ENCODE measurements at places on chromosomes 5 and 9.

- DNase-seq, result no peak
These were observed 524.3 kb downstream of the PSAT1 start for GRCh38 chr9:78821126-78821822.

- no peak for DNase-seq
These were observed 228.9 kb downstream of the SH3GL2 start for GRCh38 chr9:17807613-17808282.

GRCh38 chr5:61619289-61619688, 287.2 kb downstream of the ZSWIM6 start:
- no peak for DNase-seq

DNA sequence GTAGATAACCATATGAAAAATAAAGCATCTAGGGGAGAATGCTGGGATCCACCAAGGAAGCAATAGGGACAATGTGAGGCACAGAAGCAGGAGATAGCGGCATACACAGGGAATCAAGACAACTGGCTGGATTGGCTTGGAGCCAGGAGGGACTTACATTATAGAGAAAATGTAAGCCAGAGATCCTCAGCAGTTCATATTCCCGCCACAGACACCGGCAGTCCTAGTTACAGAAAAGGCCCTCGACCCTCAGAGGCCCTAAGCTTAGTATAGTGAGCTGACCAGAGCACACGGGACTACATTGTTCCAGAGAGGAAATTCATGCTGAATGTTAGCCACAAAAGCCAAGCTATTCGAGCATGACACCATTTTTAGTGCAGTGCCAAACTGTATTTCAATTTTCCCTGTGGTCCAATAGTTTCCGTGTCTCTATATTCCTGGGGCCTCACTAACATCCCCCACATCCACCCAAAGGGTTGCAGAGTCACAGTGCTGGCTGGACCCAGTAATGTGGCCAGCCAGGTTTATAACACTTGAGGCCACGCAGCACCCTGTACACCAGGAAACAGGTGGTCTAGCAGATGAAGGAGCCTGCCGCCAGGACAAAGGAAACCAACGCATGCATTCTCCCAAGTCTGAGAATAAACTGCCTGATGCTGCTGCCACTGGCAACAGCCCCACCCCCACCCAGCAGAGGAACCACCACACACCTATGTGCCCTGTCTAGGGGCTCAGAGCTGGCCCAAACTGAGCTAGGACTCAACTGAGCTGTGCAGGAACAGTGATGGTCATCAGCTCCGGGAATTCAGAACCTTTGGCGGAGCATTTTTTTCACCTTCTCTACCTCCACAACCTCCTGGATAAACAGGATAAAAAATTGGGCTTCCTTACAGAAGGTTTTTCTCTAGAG, 693.2 kb upstream of the CHD1 start:
- no peak for DNase-seq

DNA sequence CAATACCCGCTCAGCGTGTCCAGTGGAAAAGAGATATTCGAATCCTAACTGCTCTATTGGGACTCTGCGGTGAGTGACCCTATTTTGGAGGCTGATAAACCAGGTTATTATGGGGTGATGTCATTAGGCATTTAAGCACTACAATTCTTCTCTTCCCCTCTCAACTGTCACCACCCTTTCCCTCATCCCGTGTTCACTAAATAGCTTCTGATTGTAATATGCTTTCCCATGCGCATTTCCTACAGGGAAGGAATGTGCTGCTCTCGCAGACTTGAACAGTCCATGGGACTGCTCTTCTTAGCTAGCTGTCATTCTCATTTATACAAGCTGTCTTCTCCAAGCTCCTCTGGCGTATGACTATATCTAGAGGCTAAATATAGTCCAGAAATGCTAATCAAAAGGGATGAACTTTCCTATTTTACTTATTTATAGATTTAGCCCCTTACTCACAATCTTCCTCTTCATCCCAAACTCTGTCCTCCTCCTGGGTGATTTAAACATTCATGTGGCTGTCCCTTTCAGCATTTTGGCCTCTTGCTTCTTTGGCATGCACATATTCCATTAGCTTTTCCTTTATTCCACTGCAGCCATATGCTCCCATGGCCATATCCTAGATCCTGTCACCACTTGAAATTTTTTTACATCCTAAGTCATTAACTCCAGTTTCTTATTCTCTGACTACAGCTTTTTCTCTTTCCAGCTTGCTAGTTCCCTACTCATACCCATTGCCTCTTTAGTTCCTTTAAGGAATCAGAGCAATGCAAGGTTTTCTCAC, 39.6 kb upstream of the CSNK1G3 start:
- DNase-seq, result no peak

GRCh38 chr9:4066120-4066519, 233.7 kb downstream of the GLIS3 start:
- DNase-seq, result no peak

GRCh38 chr5:100444961-100445360, 90.2 kb upstream of the FAM174A start:
- DNase-seq, result no peak

DNA sequence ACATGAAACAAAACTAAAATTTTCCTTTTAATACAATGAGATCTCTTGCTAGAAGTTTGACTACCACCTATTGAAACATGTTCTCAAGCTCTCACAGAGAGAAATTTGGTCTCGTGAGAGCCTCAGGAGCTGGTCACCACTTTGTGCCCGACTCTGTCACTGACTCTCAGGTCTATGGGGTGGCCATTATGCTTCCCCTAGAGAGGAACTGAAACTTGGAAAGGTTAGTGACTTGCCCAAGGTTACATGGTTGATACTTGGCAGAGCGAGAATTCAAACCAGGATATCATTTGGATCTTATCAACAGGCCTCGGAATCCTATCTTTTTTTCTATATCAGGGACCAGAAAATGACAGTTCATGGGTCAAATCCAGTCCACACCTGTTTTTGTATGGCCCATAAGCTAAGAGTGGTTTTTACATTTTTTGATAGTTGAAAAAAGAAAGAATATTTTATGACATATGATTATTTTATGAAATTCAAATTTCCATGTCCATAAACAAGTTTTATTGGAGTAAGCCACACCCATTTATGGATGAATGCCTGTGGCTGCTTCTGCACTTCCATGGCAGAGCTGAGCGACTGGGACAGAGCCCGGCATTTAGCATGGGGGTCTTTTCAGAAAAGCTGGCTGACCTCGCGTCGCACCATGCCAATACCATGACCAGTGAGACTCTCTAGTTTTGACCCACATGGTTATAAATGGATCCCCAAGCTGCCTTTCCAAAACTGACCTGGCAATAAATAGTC, 44.8 kb upstream of the EQTN start:
- DNase-seq, result no peak
